Stimulated activated CD4-positive, alpha-beta T cell treated with anti-CD3 and anti-CD28 coated beads, Interleukin-1b, Interleukin-23, amount 100 ng/mL, for 4 hours (primary cell): ENCODE measurements at places on chromosomes 3 and 15.

DNA sequence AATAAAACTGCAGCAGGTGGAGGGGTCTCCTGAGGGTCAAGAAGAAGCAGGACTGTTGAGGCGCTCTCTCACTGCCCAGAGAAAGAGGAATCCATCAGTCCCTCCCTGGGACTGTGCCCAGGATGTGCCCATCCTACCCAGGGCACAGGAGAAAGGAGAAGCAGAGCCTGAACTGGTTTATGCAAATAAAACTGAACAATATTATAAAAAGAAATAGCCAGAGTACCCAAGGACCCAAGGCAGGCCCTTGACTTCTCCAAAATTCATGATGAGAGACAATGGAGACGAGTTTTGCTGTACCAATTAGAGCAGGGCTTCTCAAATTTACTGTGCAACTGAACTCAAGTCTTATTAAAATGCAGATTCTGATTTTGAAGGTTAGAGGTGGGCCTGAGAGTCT, 211.0 kb downstream of the IGSF11 start:
- no peak for DNase-seq

DNA sequence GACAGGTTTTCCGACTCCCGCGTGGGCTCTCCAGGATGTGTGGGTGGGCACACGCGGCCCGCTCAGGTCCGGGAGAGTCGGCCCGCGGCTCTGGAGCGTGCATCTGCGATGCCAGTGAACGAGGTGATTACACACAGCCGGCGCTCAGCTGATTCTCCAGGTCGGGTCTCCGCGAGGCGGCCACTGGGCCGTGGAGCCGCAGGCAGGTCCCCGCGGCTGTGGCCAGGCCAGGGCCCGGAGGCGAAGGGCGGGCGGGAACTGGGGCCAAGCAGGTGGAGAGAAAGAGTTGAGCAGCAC, 13.2 kb downstream of the PAK6 start:
- DNase-seq = no peak

- DNase-seq = no peak
These were observed 32.7 kb upstream of the MAP3K13 start for GRCh38 chr3:185330238-185330637.

DNA sequence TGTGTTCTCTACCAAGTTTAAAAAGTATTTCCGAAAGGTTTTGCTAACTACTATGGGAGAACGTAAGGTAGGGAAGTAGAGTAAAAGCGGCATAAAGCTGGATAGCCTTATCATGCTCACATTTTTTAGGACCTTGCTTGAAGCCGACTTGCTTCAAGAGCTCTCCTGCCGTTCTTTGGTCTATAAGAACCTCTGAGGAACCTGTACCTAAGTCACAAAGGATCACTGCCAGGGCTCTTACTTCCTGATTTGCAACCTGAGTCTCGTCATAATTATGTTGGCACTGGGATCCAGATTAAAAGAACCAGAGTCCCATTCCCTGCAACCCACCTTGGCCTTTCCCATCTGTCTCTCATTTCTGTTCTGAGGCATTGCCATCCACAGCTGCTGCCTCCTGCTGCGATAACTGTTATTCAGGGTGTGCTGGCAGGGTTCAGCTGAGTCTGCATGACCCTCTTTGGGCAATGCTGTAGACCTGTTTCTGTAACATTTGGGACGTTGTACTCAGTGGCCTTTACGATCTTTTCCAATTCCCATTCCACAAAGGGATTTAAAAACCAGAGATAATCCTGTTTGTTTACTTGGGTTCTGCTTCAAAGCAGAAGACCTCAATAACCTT, 131.0 kb upstream of the UMPS start:
- DNase-seq = no peak

DNA sequence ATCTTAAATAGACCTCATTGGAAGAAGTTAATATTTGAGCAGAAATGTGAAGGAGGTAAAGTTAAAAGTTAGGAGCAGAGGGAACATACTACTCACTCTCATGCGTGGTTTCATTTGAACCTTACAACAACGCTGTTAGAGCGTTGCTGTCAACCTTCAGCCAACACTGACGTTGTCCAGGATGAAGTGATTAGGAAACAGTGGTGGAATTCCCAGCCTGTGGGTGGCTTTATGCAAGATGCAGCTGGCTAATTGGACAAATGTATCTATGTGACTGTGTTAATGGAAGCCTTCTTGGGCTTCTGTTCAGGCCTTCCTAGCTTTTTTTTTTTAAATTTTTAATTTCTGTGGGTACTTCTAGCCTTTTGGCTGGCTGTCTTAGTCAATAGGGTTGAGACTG, 40.5 kb downstream of the PTPRG start:
- no peak for DNase-seq

GRCh38 chr3:141529256-141529655, 42.4 kb downstream of the RASA2 start:
- DNase-seq = no peak

GRCh38 chr3:176167272-176167671, 1030.0 kb downstream of the TBL1XR1 start:
- DNase-seq = no peak

DNA sequence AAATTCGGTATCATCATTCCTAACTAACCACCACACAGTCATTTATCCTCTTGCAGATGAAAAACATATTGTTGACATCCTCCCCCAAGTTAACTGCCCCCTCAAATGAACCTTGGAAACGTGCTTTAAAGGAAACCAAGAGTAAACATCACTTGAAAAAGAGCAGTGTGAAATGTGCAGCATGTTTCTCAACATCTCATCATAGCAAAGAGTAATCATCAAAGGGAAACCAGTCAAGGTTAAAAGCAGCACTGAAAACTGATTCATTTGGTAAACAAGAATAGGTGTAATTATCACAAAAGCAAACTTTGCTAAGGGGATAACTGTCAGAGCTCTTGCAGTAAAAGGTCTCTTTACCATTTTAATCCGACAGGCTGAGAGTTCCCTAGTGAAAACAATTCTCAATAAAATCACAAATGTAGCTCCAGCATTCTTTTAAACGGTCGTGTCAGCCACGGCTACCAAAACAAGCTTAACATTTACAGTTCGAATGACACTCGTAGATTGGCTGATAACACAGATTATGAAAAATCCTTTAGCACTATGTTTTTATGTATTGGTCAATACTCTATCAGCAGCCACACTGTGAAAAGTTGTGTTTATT, 461.0 kb downstream of the GBE1 start:
- DNase-seq = no peak

GRCh38 chr15:78170848-78171773, 21.9 kb downstream of the IDH3A start:
- no peak for DNase-seq

DNA sequence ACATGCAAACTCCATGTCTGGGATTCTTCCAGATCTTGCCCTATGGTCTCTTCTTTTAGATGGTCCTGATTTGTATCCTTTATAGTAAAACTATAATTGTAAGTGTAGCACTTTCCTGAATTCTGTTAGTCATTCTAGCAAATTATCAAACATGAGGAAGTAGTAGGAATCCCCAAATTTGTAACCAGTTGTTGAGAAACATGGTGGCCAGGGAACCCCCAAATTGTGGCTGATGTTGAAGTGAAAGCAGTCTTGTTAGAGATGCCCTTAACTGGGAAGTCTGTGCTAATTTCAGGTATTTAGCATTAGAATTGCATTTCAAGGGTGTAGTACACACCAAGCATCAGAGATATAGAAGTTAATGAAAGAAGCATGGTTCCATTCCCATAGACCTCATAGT, 180.4 kb upstream of the STT3B start:
- DNase-seq = no peak

GRCh38 chr3:134751831-134752230, 43.2 kb upstream of the EPHB1 start:
- no peak for DNase-seq

GRCh38 chr3:190809351-190809750, 53.1 kb downstream of the GMNC start:
- DNase-seq = no peak

GRCh38 chr3:179068779-179069530, 2.7 kb downstream of the ZMAT3 start:
- DNase-seq = peak; percentile 12

GRCh38 chr3:151804267-151804666, 9.6 kb upstream of the AADAC start:
- DNase-seq = no peak

DNA sequence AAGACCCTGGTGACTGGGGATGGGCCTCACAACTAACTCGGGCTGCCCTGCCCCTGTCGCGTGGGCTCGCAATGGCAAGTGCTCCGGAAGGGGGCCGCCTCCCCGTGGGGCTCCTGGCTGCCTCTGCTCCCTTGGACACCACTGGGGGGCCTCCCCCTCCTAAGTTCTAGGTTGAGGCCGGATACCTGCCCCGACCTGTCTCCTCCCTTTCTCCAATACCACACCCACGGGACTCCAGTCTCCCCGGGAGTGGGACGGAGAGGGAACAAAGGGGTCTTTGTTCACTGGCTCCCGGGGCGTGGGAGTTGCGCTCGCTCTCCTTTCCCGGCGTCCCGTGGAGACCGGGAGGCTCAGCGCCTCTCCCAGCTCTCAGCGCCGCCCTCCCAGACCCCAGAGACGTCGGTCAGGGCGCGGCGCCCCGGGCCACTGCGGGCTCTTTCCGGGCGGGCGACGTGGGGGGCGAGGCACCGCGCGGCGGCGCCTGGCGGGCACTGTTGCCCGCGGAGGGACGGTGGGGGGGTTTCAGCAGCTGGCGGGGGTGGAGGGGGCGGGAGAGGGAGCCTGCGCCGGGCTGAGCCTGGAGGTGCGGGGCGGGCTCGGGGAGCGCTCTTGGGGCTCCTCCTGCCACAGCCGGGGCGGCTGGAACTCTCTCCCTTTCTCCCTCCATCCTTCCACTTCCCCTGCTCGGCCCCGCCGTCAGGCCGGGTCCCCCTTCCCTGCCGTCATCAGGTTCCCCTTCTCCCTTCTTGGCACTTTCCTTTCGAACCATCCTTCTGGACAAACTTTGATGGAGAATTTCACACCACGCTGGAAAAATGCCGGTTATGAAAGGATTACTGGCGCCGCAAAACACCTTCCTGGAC, at the start of gene KCNH8:
TSS of gene KCNH8 (plus strand) at position 606 of the 863 bp plus-strand sequence. CDS start at position 816, 210 bp downstream.
- DNase-seq = no peak

DNA sequence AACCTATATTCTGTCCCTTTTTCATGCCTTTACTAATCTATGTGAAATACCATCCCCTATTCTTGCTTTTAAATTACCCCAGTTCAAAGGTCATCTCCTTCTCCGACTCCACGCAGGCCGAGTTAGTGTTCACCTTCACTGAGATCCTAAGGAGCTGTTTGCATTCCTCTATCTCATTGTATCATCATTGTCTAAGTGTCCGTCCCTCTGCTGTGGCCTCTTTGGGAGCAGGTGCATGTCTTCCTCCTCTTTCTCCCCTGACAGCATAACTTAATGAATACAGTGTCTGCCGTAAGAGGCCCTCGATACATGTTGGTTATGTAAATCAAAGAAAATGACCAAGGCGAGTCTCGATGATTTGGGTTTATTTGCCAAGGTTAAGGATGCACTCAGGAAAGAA, 4.9 kb upstream of the PPP1R2 start:
- DNase-seq = no peak

DNA sequence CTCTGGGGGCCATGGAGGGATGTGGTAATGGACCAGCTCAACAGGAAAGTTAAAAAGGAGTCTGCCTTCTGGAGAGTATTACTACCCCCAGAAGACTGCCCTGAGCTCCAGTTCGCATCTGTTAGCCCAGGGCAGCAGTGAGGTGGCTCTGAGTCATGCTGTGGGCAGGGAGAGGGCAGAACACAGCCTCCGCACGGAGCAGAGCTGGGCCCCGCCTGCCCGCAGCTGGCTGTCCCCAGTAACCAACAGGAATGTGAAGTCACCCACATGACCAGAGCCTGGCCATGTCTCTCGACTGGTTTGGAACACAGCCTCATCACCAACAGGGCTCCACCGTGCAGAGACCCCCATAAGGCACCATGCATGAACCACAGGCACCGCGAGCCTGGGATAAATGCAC, 62.1 kb downstream of the CYFIP1 start:
- DNase-seq = no peak

- DNase-seq = no peak
These were observed 58.6 kb upstream of the NUDT16 start for GRCh38 chr3:131323014-131323413.

DNA sequence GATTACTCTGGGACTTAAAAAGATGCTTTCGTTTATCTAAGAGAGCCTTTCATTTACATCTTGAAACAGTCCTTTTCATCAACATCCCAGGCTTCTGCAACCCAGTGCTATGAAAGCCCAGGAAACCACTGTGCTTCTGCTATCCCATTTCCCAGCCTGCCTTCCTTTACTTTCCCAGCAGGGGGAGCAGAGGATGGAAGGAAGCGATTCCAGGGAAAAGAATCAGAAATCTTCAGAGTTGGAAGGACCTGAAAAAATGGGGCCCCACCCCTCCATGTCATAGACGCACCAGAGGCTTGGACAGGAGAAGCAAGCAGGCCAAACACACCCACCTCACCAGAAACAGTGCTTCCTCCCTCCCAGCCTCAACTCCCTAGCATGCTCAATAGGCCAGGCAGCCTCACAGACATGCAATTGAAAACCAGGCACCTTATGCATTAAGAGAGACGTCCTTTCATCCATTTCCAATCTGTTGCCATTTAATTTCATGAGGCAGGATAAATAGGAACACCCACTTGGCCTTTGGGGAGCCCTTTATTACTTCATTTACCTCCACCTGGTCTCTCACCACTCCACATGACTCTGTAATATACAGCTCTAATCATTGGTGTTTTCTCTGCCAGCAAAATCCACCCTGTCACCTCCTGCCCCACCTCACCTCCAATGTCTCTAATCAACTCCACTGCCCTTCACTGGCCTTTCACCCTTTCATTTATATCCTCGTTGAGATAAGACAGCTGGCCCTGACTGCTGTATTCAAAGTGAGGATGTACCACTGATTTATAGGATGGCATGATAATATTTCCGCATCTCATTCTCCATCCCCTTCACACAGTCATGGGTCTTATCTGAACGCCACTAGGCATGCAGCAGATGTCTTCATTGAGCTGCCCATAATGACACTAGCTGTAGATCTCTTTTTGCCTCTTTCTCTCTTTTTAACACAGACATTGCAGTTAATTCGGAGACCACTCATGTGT, 583.9 kb downstream of the NTRK3 start:
- no peak for DNase-seq
